T-cell (primary cell): ENCODE measurements at places on chromosomes 3 and 15.

GRCh38 chr3:49531715-49532114 is 22.6 kb upstream of the BSN start:
- H3K36me3 ChIP-seq: peaks cover 21% of the 10 kb centered on the region
- H3K4me1 ChIP-seq: no peaks in the 10 kb centered on the region

DNA sequence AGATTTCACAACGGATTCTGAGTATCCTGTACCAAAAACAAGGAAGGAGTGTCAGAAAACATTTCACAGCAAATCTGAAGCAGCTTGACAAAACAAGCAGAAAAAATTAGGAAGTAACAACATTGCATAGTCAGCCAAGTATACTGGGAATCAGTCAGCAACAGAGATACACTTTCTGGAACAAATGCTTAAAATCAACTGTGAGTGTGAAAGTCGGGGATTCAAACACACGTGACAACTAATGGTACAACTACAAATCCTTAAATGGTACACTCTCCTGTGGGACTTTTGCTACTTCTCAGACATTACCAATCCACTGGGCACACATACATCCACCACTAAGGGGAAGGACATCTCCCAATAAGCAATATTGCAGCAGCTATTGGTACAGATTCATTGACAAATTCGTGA is 296.6 kb upstream of the MME start:
- no peak overlapping the region for H3K4me3 ChIP-seq
- H3K27me3 ChIP-seq: no peaks in the 10 kb centered on the region
- H3K36me3 ChIP-seq: no peaks in the 10 kb centered on the region
- no peak overlapping the region for H3K27ac ChIP-seq
- H3K4me1 ChIP-seq: no peaks in the 10 kb centered on the region
- DNase-seq: no peak

- H3K4me3 ChIP-seq: no peak overlapping the region
- no peak for DNase-seq
- H3K27ac ChIP-seq: no peak overlapping the region
- H3K36me3 ChIP-seq: no peaks in the 10 kb centered on the region
Measured at GRCh38 chr3:72155391-72156064, 370.6 kb upstream of the PROK2 start.

DNA sequence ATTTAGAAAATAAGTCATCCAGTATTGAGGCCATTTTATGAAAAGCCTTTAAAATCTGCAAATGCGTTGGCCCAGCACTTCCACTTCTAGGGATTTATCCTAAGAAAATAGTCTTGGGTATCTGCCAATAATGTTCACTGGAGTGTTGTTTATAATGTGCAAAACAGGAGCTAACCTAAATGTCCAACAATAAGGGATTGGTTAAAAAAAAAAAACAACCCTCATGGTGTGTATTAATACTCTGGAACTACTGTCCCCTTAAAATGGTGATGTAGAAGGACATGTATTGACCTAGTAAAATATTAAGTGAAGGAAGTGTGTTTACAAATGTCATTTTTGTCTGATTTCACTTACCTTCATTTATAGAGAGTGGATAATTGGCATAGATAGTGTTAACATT is 58.0 kb downstream of the IGF1R start:
- no peaks in the 10 kb centered on the region for H3K27me3 ChIP-seq
- no peak overlapping the region for H3K4me3 ChIP-seq
- peaks cover 18% of the 10 kb centered on the region for H3K4me1 ChIP-seq
- H3K27ac ChIP-seq: no peak overlapping the region

GRCh38 chr3:71708476-71709105 is 16.6 kb downstream of the EIF4E3 start:
- H3K27me3 ChIP-seq: no peaks in the 10 kb centered on the region
- no peak for DNase-seq
- no peak overlapping the region for H3K27ac ChIP-seq
- H3K4me1 ChIP-seq: peaks cover 16% of the 10 kb centered on the region
- peaks cover 45% of the 10 kb centered on the region for H3K36me3 ChIP-seq

DNA sequence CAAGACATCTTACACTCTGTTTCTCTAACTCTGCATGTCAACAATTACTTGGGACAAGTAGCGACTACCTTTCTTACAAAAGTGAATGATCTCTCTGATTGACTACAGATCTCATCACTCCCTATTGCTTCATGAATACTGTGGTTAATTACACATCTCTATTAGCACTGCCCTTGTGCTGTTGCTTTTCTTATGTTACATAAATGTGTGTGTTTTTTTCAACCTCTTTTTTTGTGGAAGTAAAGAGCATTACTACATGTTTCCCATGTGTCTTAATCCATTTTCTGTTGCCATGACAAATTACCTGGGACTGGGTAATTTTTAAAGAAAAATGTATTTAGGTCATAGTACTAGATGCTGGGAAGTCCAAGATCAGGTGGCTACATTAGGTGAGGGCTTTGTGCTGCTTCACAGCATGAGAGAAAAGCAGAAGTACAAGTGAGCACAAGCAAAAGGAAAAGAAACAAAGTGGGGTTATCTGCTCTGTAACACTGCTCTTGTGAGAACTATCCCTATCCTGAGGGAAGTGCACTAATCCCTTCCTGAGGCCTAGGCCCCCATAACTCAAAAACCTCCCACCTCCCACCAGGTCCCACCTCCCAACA is 298.2 kb upstream of the SATB1 start:
- no peaks in the 10 kb centered on the region for H3K36me3 ChIP-seq
- H3K27me3 ChIP-seq: no peaks in the 10 kb centered on the region
- H3K4me1 ChIP-seq: peaks cover 32% of the 10 kb centered on the region
- H3K4me3 ChIP-seq: peak overlapping the region; percentile 32
- no peak for DNase-seq

DNA sequence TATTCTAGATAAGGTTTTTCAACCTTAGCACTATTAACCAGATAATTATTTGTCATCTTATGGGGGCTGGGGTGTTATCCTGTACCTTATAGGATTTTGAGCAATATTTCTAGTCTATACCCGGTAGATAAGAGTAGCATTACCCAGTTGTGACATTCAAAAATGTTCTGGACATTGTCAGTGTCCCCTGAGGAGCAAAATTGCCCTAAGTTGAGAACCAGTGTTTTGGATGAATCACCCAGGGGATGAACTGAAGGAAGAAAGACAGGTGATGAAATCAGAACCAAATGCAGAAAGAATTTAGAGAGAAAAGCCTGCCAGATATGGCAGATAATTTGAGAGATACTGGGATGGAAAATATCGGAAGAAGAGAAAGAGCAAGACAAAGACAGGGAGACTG is 58.2 kb downstream of the KCNH8 start:
- no peaks in the 10 kb centered on the region for H3K4me1 ChIP-seq
- H3K27ac ChIP-seq: no peak overlapping the region
- no peaks in the 10 kb centered on the region for H3K36me3 ChIP-seq
- H3K27me3 ChIP-seq: no peaks in the 10 kb centered on the region

GRCh38 chr15:65839354-65839901 is 29.9 kb upstream of the RAB11A start:
- no peaks in the 10 kb centered on the region for H3K27me3 ChIP-seq
- H3K36me3 ChIP-seq: no peaks in the 10 kb centered on the region
- H3K4me1 ChIP-seq: peaks cover 4% of the 10 kb centered on the region
- H3K4me3 ChIP-seq: no peak overlapping the region

- DNase-seq: no peak
- peaks cover 2% of the 10 kb centered on the region for H3K36me3 ChIP-seq
- no peaks in the 10 kb centered on the region for H3K4me1 ChIP-seq
Measured at GRCh38 chr3:194472290-194472920, 14.4 kb downstream of the ATP13A3 start.

GRCh38 chr3:110789315-110789714 is 282.3 kb upstream of the NECTIN3 start:
- no peaks in the 10 kb centered on the region for H3K4me1 ChIP-seq
- DNase-seq: no peak
- no peaks in the 10 kb centered on the region for H3K27me3 ChIP-seq
- H3K27ac ChIP-seq: no peak overlapping the region
- no peak overlapping the region for H3K4me3 ChIP-seq
- H3K36me3 ChIP-seq: no peaks in the 10 kb centered on the region

GRCh38 chr3:132723024-132723950 is 1.1 kb upstream of the NPHP3 start:
- peaks cover 3% of the 10 kb centered on the region for H3K36me3 ChIP-seq
- H3K4me3 ChIP-seq: peak overlapping the region; percentile 67
- peak overlapping the region; percentile 69 for H3K27ac ChIP-seq
- H3K4me1 ChIP-seq: peaks cover 16% of the 10 kb centered on the region
- no peak for DNase-seq

- no peaks in the 10 kb centered on the region for H3K27me3 ChIP-seq
- H3K4me3 ChIP-seq: no peak overlapping the region
Measured at GRCh38 chr3:43369404-43370292, 83.3 kb downstream of the SNRK start.

- H3K36me3 ChIP-seq: no peaks in the 10 kb centered on the region
- no peak overlapping the region for H3K27ac ChIP-seq
- H3K4me1 ChIP-seq: no peaks in the 10 kb centered on the region
- no peak for DNase-seq
- H3K4me3 ChIP-seq: no peak overlapping the region
Measured at GRCh38 chr3:181699171-181699903, 12.4 kb upstream of the SOX2 start.

GRCh38 chr15:40511472-40512133 is 40.8 kb downstream of the CHST14 start:
- no peaks in the 10 kb centered on the region for H3K36me3 ChIP-seq
- peak overlapping the region; percentile 40 for H3K4me3 ChIP-seq
- H3K27ac ChIP-seq: no peak overlapping the region
- peaks cover 68% of the 10 kb centered on the region for H3K27me3 ChIP-seq
- no peak for DNase-seq

GRCh38 chr15:69346112-69346511 is 47.4 kb downstream of the PAQR5 start:
- H3K27me3 ChIP-seq: no peaks in the 10 kb centered on the region
- no peak overlapping the region for H3K27ac ChIP-seq
- no peaks in the 10 kb centered on the region for H3K4me1 ChIP-seq
- H3K4me3 ChIP-seq: no peak overlapping the region
- no peaks in the 10 kb centered on the region for H3K36me3 ChIP-seq
